GM04504 (cell line): ENCODE measurements at places on chromosomes 7 and 10.

DNA sequence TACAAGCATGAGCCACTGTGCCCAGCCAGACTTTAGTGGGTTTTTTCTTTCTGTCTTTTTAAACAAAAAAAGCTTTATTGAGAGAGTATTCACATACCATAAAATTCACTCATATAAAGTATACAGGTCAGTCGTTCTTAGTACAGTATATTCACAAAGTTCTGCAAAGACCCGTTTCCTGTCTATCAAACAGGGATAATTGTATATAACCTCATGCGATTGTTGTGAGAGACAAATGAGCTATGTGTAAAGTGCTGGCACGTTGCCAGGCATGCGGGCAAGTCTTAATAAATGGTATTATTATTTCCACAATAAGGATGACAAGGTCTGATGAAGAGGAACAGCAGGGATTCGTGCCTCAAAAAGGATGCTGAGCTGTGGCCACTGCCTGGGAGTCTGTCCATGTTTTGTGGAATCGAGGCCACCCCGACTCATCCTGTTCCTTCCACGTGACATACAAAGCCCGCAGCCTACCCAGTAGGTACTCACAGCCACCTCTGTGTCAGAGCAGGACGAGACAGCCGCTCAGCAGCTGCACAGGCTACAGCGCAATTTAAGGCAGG is 51.6 kb downstream of the SMKR1 start:
- peak; percentile 14 for DNase-seq

DNA sequence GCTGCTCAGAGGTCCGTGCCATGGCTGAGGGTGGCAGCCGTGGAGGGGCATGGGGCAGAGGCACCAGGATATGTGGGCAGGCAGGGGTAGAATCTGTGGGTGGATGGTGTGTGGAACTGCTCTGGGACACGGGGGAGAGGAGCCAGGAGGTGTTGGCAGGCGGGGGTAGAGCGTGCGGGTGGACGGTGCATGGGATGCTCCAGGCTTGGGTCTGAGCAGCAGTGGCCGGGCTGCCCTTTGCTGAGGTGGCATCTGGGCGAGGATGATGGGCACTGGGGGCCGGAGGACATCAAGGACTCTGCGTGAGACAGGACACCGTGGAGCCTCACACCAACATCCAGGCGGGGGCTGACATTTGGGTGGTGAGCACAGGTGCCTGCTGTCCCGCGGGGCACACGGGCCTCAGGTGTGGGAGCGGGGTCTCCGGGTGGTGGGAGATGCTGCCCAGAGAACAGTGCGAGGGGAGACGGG is 46.2 kb downstream of the JAKMIP3 start:
- no peak for DNase-seq

DNA sequence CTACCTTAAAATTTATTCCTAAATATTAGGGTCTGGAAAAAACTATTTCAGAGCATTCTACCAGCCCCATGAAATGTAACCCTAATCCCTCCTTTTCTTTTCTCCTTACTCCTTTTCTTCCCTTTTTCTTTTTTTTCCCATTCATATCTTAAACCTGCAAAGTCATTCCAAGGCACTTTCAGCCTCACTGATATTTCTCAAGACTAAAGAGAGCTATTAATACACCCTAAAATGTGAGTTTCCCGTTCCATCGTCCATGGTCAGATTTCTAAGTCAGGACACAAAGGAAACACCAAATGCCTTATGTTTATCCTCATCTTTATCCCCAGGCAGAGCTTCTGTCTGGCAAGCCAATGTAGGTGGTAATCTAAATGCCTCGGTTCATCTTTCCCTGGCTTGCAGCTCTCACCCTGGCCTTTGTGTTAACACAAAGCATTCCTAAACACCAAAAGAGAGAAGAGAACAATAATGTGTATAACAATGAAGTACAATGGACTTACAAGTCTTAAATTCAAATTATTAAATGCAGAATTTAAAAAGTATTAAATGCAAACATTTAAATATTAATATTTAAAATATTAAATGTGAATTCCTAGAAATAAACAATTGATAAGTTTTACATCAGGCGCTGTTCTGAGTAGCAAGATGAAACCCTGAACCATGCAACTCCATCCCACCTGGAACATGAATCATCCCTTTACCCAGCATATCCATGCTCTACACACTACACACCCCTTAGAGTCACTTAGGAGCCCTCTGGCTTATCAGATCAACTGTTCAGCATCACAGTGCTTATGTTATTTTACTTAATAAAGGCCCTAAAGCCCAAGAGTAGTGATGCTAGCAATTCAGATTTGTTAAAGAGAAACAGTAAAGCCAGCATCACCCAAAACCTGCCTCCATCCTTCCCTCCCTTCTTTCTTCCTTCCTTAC is 26.8 kb downstream of the MICU1 start:
- no peak for DNase-seq

DNA sequence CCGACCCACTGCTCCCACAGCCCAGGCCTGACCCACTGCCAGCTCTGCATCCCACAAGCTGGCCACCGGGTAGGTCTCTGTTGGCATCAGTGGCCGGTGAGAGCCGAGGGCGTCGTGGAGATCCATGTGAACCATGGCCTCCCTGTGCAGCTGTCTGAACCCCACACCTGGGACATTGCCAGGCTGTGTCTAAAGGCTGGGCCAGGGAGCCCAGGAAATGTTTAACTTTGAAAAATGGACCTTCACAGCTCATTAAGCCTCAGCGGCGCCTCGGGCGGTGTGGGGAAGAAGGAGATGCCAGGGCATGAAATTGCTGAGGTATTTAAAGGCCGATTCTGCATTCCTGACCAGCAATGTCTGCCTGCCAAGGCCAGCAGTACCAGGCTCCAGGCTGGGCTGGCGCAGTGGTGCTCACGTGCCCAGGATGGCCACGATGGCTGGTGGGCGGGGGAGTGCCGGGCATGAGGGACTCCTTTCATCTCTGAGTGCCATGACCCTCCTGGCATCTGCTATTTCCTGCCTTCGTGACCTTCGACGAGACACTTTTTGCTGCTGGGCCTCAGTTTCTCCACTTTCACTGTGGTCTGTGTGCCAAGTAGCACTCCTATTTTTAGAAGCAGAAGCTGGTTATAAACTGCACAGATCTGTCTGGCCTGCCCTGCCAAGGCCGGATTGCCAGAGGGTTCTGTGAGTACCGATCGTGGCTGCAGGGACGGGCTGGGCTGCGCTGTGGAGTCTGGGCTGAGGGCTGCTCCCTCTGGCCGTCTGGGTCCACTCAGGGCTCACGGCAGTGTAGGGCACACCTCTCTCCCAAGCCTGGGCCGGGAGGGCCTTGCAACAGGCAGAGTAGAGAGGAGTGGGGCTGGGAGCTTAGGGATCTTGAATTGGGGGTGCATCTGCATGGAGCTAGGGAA is 21.8 kb downstream of the ELFN1 start:
- DNase-seq, result no peak

DNA sequence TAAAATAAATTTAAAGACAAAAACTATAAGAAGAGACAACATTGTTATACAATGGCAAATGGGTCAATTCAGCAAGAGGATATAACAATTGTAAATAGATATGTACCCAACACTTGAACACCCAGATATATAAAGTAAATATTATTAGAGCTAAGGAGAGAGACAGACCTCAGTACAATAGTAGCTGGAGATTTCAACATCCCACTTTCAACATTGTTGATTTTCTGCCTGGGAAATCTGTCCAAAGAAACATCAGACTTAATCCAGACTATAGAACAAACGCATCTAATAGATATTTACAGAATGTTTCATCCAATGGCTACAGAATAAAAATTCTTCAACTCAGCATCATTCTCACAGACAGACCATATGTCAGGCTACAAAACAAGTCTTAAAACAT is 256.1 kb downstream of the GRM8 start:
- no peak for DNase-seq

- DNase-seq, result peak; percentile 64
Measured at GRCh38 chr10:94042001-94042833, 48.5 kb downstream of the PLCE1 start.

GRCh38 chr7:70657571-70657970 is 474.4 kb upstream of the GALNT17 start:
- DNase-seq, result no peak

- DNase-seq, result no peak
Measured at GRCh38 chr10:86862786-86863483, 94.5 kb downstream of the MMRN2 start.

- no peak for DNase-seq
Measured at GRCh38 chr10:131090761-131091661, 220.5 kb downstream of the TCERG1L start.

DNA sequence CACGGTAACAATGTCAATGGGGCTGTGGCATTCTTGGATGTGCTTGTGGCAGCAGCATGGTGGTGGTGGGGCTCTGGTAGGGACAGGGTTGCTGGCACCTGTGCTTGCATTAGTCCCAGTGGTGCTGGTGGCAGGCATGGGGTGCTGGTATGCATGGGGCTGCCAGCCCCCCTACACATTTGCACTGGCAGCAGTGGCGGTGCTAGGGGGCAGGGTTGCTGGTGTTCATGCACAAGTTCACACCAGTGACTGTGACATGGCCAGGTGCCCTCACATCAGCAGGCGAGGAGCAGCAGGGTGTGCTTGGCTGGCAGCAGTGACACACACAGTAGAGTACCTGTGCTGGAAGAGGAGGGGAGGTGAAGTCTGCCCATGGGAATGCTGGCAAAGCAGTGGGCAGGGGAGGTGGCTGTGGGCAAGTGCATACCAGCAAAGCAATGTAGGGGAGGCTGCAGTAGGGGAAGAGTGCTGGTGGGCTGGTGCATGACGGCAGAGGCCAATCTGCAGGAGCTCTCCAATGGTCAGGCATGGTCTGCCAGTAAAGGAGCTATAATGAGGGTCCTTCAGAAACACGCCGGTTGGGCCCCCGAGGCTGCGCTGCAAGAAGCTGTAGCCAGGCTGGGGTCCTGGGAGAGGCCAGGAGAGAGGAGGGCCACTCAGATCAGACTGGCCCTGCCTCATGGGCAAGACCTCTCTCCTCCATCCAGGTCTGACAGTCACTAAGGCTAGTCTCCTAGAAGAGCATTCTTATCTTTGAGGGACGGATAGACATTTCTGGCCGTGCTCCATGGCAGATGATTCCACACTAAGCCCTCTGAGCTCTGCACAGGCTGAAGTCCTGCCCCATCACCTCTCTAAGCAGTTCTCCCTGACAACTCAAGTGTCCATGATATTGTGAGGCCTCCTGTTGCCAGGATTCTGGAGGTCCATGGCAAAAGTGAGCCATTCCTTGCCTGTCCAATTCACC is 406.4 kb downstream of the SEMA3D start:
- no peak for DNase-seq

GRCh38 chr7:144818511-144818910 is 17.3 kb downstream of the TPK1 start:
- DNase-seq, result no peak

DNA sequence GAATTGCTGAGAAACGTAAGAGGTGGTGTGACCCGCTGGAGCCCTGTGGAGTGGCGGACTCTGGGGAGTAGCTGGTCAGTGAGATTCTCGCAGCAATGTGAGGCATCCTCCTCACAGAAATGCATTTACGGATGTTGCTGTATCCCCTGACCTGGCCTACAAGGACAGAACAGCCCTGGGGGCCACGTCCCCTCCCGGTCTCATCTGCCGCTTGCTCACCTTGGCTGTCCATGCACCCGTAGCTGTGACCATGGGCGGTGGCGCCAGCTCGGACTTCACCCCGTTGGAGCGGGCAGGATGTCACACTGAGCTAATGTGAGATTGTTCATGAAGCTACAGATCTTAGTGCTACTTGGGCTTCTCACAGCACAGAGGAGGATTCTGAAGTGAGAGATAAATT is 193.8 kb downstream of the EBF3 start:
- DNase-seq, result no peak

- no peak for DNase-seq
Measured at GRCh38 chr10:83195021-83195420, 944.3 kb upstream of the GHITM start.

DNA sequence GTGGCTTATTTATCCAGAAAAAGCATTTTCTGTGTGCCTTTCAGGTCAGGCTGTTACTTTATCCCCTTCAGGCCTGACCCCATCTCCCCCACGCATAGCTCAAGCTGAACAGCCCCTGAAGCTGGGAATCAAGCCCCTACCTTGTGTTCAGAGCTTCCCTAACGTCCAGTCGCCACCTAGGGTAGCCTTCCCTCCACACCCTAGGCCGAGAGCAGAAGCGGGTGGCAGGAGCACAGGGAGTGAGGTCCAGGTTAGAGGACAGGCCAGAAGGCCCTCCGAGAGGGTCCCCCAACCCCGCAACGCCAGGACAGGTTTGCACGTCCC is 479 bp upstream of the SEMA4G start:
- DNase-seq, result no peak

DNA sequence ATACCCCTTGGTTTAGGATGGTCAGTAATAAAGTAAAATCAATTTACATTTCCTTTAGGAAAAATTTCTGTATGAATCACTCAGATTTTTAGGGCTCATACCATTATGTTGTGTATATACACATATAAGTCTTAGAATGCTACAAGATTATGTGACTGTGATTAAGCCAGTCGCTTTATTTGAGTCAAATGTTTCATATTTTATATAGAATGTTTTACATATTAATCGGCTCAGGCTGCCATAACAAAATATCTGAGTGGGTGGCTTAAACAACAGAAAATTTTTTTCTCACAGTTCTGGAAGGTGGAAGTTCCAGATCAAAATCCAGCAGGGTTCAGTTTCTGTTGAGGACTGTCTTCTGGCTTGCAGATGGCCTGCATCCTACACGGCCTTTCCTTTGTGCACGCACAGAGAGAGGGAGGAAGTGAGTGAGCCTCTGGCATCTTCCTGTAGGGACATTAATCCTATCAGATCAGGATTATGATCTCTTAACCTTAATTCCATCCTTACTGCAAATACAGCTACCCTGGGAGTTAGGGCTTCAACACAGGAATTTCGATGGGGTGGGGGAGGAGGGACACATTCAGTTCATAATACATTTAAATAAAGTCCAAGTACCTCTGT is 198.0 kb downstream of the PHF14 start:
- no peak for DNase-seq

DNA sequence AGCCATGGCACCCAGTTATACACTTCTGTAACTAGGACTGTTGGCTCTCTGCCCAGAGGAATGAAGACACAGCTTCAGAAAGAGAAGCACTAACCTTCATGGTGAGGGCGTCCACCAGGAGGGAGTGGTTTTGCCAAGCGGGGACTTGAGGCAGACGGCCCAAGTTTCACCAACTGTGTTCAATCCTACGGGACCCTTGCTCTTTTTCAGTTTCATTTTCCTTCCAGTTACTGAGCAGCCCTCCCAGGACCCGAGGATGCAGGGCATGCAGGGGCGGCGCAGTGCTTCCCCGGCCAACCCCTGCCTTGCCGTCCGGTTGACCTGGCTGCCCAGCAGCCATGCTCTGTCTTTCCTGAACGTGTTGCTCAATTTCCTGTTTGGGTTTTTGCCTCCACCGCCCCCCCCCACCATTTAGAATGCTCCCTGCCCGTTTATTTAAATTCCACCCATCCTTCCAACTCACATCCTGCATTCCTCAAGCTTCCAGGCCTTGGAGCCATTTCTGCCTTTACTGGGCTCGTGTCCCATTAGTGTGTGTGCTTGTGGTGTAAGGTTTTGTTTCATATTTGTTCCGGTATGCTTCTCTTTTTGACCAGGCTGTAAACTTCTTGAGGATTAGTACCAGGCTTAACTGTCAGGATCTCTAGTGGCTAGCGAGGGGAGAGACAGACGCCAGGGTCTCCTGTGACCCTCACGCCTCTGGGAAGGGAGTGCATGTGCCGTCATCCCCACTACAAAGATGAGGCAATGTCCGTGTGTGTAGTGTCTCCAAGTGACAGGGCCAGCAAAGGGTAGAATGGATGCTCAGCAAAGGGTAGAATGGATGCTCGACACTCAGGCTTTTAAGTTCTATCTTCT is 31.6 kb downstream of the IL15RA start:
- peak; percentile 97 for DNase-seq

GRCh38 chr7:64551375-64552142 is 11.3 kb downstream of the ZNF680 start:
- no peak for DNase-seq
